ENCODE measurements at places on chromosomes 16 and 17.
A peak's percentile ranks its signal among the peaks of the same experiment; 100 is the strongest.

- no peak for DNase-seq
Measured at GRCh38 chr17:48127371-48128051, 19.9 kb downstream of the SNX11 start.

- no peak for DNase-seq
Measured at GRCh38 chr16:1762196-1762878, 9.0 kb downstream of the NME3 start.

DNA sequence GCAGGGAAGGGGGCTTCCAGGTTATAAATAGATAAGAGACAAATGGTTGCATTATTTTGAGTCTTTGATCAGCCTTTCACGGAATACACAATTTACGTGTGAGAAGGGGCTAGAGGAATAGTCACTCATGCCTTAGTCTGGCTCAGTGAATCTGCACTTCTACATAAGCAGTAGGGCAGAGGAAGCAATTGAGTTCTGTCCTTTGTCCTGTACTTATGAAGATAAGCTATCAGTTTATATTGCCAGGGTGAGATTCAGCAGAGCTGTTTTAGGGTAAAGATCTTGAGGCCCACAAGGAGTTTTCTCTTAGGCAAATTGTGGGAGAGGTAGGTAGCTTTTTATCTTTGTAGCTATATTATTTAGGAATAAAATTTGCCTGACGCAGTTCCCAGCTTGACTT lies 33.3 kb downstream of the TOM1L1 start:
- DNase-seq = no peak

DNA sequence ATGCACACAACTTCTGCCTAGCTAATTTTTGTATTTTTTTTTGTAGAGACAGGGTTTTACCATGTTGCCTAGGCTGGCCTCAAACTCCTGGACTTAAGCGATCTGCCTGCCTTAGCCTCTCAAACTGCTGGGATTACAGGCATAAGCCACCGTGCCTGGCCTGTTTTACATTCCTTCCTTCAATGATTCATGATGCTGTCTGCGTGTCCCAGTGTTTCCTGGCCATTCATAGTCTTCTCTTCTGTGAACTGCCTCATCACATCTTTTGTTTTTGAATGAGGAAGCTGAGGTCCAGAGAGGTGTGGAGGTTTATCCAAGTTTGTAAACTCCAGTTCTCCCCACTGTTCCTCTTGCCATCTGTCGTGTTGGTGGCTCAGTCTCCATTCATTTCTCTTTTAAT lies 64.5 kb upstream of the MED9 start:
- no peak for DNase-seq

- peak; percentile 3 for DNase-seq
Measured at GRCh38 chr16:55443434-55444346, 35.3 kb upstream of the MMP2 start.

- no peak for DNase-seq
Measured at GRCh38 chr17:41717408-41718286, 5.5 kb downstream of the GAST start.

Measured in retinal pigment epithelial cell (primary cell).